NCI-H1092 treated with DMSO at 0.1 percent for 48 hours (cell line): ENCODE measurements at places on chromosomes 12 and 14.

DNA sequence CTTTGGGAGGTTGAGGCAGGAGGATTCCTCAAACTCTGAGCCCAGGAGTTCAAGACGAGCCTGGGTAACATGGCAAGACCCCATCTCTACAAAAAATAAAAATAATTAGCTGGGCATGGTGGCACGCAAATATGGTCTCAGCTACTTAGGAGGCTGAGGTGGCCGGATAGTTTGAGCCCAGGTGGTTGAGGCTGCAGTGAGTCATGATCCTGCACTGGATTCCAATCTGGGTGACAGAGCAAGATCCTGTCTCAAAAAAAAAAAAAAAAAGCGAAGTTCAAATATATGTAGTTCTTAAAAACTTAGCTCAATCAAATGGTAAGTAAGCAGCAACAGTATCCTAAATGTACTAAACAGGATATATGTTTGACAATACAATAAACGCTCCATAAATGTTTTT, 85.5 kb upstream of the SSTR1 start:
- no peak for DNase-seq

DNA sequence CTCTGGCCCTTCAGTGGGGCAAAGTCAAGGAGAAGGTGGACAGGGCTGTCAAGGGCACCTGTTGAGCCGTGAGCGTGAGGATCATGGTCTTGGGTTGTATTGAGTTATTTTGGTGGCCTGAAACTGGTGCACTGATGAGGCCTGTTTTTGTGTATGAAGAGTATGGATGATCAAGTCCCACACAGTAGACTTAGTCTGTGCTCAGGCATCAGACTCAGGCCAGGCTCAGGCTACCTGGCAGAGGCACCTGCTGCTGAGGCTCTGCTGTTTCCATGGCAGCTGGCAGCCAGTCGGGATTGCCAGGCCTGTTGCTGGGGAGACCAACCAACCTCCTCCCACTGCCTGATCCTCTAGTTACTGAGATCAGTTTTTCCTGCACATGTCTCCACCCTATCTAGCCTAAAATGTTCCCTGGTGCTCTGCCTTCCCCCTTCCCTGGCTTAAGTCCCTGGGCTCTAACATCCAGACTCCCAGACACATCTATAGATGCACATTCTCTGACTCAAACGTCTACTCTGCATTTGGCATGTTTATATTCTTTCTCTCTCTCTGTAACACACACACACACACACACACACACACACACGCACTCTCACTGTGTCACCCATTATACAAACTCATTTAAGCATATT, 5.1 kb downstream of the JPH4 start:
- DNase-seq: no peak

DNA sequence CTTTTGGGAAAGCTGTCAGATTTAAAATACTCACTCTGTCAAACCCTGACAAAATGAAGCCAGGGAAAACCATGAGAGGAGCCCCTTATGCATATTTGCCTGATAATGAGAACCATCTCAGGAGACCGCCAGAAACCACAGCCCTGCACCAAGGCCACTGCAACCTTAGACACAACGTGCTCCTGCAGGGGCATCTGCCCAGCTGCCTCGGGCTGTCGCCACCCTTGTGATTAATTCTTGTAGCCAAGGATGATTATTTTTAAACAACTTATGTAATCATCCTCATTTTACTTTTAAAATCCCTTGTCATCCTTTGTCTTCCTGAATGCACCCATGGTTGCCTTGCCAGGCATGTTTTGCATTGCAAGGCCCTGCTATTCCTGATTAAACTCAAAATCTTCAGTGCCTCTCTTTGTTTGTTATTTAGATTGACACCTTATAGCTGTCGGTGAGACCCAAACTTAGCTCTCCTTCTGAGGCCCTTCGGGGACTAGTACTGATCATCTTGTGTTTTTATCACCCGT, 766.4 kb upstream of the TMEM132C start:
- DNase-seq: no peak

DNA sequence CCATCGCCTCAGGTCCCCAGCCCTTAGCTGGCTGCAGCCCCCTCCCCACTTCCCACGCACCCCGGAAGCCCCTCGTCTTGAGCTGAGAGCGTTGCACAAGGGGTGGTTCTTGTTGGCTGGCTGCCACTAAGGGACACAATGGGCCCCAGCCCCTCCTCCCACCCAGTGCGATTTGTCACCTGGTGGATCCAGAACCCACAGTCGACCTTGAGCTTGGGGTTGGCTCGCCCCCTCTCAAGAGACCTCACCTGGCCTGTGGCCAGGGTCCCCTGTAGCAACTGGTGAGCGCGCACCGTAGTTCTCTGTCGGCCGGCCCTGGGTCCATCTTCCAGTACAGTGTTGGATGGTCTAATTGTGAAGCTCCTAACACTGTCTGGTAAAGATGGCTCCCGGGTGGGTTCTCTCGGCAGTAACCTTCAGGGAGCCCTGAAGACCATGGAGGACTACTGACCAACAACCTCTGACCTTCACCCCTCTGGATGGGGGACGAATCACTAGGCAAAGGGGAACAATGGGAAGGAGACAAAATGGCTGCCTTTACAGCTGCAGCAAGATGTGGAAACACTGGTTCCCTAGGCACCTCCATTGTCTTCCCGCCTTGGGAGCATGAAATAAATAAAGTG, 6.6 kb downstream of the PHB2 start:
- DNase-seq: no peak

DNA sequence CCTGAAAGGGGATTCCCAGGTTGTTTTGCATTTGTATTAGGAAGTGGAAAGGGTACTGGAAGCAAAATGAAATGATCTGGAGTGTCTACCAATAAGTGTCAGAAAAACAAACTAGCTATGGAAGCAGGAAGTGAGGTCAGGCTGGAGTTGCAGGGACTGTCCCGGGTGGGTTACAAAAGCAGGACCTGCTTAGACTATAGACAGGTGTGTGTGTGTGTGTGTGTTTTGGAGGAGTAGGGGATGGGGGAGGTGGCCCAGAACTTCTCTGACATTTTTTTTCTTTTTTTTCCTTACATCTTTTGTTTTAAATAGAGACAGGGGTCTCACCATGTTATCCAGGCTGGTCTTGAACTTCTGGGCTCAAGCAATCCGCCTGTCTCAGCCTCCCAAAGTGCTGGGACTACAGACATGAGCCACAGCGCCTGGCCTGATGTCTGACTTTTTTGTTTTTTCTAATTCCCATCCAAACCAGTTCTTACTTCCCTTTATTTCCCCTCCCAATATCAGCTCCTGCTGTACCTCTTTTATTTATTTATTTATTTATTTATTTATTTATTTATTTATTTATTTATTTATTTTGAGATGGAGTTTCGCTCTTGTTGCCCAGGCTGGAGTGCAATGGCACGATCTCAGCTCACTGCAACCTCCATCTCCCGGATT, 512 bp upstream of the RND1 start:
- no peak for DNase-seq

- DNase-seq: no peak
Observed at GRCh38 chr12:76176940-76177339, 92.5 kb upstream of the NAP1L1 start.
